LHCN-M2 (cell line): ENCODE measurements at places on chromosomes 16 and 17. TPM values are rescaled to one million over a fixed set of nuclear protein-coding genes. Genes with fewer than 3 reads are reported as not detected.
A peak's percentile ranks its signal among the peaks of the same experiment; 100 is the strongest.

The KRTAP4-4 gene
- total RNA-seq: not detected in 2 replicates

The SGCA gene
- 200 and 207 TPM in 2 replicates for total RNA-seq

The MAPK8IP3 gene
- total RNA-seq: 45.9 and 55.4 TPM in 2 replicates

The DNAAF1 gene
- total RNA-seq: 0.06 TPM in 1 of 2 replicates, not detected in the other

The GCGR gene
- total RNA-seq: not detected in 2 replicates

The CDK3 gene
- total RNA-seq: 2.9 and 3.8 TPM in 2 replicates

The ZG16 gene
- total RNA-seq: not detected in 2 replicates

The GPR142 gene
- not detected in 2 replicates for total RNA-seq

The AGRP gene
- total RNA-seq: not detected in 2 replicates

The EVI2A gene
- 38.0 and 53.9 TPM in 2 replicates for total RNA-seq

DNA sequence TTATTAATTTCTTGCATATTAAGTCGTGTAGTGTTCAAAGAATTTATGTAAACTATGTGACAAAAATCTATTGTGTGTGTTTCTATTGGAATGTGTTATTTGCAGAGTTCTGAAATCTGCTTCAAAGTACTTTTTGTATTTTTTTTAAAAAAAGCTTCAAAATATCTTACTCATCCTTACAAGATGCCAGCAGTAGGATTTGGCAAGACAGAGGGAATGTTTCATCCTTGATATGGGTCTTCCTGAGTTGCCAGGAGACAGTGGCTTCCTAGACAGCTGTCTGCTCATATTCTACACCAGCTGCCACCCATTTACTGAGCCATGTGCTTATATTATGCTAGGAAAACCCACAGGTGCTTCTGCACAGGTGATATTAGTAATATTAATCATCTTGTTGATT is 36.4 kb downstream of the EFCAB5 start:
- DNase-seq: peak; percentile 90

DNA sequence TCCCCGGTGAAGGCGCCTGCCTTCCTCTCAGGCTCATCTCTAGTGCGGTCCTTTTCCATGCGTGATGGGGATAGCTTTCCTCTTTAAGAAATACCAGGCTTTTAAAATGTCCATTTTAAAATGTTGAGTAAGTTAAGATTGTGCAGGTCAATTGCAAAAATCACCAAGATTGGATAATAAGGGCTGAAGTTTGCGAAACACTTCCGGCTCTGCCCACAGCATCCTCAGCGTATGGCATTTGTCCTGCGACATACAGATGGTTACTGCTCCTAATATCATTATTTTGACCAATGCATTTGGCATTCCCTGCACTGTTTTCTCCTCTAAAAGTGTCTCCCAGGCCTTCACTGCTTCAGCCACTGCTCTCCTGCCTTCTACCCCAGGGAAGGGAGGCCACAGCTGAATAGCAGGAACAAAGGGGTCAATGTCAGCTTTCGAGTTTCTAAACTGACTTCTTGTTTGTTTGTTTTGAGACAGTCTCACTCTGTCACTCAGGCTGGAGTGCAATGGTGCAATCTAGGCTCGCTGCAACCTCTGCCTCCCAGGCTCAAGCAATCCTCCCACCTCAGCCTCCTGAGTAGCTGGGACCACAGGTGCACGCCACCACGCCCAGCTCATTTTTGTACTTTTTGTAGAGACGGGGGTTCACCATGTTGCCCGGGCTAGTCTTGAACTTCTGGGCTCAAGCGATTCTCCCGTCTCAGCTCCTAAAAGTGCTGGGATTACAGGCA is 91.9 kb downstream of the CRISPLD2 start:
- DNase-seq: no peak

DNA sequence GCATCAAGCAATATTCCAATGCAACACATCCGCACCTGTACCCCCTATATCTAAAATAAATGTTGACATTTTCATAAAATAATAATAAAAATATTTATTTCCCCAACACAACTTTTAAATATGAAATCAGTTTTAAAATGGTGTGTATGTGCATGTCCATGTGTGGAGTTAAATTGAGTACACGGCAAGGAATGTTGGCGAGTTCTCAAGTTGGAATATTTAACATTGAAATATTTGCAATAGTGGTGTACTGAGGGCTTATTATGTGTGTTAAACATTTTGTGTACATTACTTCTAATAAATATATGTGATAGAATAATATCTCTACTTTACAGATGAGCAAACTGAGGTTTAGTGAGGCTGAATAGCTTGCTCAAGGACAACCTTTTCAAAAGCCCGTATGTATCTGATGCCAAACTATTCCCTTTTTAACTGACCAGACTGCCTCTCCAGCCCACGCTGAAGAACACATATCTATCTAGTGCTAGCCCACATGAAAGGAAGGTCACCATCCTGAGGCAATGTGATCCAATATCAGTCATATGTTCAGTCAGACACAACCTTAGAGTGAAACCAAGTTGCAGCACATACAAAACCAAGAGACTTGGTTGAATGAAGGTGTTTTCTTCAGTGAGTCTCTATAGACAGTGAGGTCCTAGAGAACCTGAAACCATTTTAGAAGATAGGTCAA is 192.2 kb upstream of the CDH11 start:
- DNase-seq: no peak

DNA sequence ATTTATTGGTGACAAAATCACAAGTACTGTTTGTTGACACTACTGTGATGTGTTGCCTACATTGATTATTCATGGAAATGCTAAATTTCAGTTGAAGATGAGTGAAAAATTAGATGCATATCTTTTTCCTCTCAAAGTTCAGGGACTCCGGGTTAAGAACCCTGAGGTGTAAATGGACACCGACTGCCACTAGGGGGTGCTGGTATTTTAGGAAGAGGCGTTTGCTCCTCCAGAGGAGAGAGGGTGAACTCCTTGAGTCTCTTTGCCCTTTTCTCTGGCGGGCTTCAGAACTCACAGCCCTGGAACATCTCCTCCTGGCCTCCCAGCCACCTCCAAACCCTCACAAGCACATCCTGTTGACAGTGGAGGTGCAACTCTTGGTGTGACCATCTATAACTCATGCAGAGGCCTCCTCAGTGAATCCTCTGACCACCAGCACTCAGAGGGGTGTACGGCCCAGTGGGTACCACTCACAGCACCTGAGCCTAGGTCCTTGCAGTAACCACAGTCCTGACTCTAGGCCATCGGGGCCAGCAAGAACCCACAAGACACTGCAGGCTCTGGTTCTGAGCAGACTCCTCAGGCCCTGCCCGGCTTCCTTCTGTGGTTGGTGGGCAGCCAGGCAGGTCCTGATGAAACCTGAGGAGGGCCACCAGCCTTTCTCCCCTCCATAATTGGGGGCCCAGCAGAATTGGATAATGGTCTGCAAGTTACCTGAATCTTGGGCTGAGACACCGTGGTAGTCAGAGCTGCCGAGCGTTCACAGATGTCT is 26.2 kb upstream of the PIK3R5 start:
- DNase-seq: peak; percentile 43

- DNase-seq: no peak
Observed at GRCh38 chr16:8729779-8730334, 55.4 kb downstream of the ABAT start.

GRCh38 chr16:66942981-66943380 is 7.7 kb downstream of the CES2 start:
- no peak for DNase-seq

DNA sequence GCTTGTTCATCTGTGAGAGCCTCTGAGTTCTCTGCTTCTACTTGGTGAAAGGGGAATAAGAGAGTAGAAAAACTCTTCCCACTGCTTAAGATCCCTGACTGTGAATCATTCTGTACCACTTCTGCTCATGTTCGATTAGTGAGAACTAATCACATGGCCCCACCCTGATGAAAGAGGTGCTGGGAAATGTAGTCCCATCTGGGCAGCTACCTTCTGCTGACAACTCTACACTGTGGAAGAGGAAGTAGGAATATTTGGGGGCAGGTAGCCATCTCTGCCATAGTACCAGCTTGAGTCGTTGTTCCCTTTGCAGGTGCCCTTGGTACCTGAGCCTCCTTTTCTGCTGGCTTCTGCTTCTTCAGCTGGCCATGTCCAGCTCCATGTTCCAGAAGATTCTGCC is 29.9 kb downstream of the NKD1 start:
- DNase-seq: no peak

DNA sequence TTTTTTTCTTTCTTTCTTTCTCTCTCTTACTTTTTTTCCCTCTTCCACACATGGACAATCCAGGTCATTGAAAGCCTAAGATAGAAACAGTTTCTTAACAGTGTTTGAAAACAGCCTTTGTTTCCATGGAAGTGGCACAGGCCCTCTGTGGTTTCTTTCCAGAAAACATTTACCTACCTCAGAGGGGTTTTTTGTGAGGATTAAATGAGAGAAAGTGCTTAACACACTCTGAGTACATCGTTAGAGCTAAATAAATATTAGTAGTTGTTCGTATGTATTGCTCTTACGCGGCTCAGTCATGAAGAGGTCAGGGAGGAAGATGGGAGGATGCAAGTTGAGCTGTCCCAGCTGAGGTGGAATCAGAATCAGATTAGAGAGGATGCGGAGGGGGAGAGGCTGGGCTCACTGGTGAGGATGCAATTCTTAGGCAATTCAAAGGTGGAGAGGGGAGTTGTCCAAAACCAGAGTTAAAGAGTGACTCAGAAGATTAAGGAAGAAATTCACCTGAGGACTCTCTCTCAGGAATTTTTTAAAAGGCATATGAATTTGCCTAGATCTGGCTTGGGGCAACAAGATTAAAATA is 345.4 kb downstream of the PMP22 start:
- no peak for DNase-seq

DNA sequence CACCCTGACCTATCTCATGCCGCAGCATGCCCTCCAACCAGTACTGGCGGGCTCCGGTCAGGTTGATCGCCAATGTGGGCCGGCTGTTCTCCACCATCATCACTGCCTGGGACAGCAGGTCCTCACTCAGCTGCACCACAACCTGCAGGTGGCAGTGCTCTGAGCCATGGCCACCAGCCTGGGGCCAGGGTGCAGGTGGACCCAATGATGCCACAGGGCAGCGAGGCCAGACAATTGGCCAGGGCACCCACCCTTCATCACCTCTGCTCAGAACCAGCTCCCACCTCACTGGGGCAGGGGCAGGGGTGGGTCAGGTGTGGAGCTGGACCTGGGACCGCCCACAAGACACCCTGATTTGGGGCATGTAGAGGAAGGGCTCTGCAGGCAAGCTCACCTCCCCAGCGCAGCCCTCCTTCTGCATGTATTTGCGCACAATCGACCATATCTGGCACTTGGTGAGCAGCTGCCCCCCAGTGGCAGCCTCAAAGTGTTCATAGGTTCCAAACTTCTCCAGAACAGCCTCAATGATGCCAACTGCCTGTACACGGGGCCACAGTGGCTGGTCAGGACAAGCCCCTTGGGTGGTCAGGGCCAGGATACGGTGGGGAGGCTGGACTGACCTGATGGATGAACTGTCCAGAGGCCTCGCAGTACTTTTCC is 4.2 kb downstream of the MATCAP1 start:
- no peak for DNase-seq

DNA sequence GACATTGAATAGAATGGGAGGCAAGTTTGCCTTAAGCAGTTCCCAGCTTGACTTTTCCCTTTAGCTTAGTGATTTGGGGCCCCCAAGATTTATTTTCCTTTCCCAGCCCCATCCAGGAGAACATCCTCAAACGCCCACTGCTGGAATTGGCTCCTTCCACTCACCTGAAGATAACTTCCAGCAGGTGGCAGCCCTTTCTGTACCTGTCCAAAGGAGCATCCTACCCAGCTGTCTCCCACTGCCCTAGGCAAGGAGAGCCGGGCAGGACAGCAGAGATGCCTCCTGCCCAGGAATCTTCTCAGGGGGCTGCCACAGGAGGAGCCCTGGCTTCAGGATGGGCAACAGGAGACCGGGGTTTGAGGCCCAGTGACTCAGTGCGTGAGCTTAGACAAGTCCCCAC is 6.4 kb downstream of the CACNG5 start:
- no peak for DNase-seq

DNA sequence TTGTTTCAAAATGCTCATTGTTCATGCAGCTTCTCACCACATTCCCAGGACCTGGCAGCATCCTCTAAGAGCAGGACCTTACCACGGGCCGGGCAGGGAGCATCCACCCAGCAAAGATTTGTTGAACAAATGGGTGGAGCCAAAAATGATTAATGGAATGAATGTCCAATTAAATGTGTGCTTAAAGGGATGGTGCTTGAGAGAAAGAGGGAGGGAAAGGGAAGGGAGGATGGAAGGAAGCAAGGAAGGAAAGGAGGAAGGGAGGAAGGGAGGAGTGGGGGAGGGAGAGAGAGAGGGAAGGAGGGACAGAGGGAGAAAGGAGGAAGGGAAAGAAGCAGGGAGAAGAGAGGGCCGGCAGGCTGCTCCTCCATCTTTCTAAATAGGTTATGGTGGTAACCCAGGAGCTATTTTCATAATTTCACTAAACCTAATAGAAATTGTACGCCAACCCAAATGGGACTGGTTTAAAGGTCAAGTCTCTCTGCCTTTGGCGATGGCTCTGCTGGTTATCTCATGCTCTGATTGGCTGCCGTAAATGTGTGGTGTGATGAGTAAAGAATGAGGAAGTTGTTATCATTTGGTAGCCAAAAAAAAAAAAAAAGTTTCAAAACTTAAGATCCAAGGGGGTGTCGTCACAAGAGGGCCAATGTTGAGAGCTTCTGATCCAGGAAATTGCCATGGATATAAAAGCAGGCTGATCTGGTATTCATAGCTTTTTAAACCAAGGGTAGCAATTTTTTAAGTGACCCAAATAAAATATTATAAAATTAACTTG is 126.7 kb upstream of the FOXF1 start:
- peak; percentile 28 for DNase-seq

DNA sequence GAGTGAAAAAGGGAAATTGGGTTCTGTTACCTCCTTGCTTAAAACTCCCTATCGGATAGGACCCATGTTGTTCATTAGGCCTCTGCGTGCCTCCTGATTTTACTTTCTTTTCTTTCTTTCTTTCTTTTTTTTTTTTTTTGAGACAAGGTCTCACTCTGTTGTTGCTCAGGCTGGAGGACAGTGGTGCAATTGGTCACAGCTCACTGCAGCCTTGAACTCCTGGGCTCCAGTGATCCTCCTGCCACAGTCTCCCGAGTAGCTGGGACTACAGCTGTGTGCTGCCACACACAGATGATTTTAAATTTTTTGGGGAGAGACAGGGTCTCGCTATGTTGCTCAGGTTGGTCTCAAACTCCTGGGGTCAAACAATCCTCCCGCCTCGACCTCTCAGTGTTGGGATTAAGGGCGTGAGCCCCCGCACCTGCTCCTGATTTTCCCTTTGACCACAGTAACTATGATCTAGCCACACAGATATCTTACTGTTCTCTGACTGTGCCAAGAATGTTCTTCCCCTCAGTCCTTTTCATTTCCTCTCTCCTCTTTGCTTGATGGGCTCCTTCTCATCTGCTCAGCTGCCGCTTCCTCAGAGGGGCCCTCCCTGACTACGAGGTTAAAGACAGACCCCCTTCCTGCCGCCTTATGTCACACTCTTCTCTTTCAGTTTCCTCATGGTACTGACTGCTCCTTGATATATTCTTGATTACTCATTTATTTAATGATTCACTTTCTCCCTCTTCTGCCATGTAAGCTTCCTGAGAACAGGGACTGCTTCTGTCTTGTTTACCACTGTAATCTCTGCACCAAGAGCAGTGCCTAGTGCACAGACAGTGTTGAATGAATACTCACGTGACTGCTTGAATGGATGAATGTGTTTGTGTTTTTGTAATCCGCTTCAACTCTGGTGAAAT is 44.3 kb downstream of the LCMT1 start:
- DNase-seq: peak; percentile 53

- no peak for DNase-seq
Observed at GRCh38 chr16:68754084-68754792, 17.1 kb downstream of the CDH1 start.
